ENCODE measurements at places on chromosomes 16 and 17.

- no peak for DNase-seq
Measured at GRCh38 chr17:42027961-42028790, 8.3 kb downstream of the NKIRAS2 start.

GRCh38 chr17:73520369-73520761 lies 123.9 kb downstream of the SDK2 start:
- DNase-seq = no peak

- DNase-seq = no peak
Measured at GRCh38 chr16:27722207-27722606, 172.3 kb downstream of the KATNIP start.

DNA sequence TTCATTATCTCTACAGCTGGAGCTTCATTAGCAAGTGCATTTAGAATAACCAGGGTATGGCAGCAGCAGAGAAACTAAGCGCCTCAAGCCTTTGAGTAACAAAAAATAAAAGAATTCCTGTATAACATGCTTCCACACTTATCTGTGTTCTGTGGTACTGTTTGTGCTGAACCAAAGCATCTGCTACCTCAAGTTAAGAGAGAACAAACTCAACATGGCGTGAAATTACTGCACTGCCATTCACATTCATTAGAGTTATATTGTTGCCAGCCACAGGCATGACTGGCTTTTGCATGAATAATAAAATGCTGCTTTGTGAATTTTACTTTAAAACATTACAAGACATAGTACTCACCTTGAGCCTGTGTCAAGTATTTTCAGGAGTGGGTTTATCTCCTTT lies 76.6 kb downstream of the NLK start:
- DNase-seq = no peak

All from stimulated activated CD4-positive, alpha-beta T cell treated with anti-CD3 and anti-CD28 coated beads, Interleukin-15, amount 100 ng/mL, for 1 hour (primary cell).